ENCODE measurements at places on chromosomes 16 and 17. TPM values are rescaled to one million over a fixed set of nuclear protein-coding genes. Genes with fewer than 3 reads are reported as not detected.

The CACNG5 gene
- total RNA-seq = not detected

The KRT17 gene
- total RNA-seq = 4,105 TPM

The C17orf107 gene
- total RNA-seq = 3.6 TPM

The KRT24 gene
- total RNA-seq = not detected

The KRTAP4-5 gene
- total RNA-seq = not detected

The TRIM72 gene
- not detected for total RNA-seq

All from MCF 10A (cell line).